Astrocyte of the cerebellum (primary cell): ENCODE measurements at places on chromosomes 4 and X.

DNA sequence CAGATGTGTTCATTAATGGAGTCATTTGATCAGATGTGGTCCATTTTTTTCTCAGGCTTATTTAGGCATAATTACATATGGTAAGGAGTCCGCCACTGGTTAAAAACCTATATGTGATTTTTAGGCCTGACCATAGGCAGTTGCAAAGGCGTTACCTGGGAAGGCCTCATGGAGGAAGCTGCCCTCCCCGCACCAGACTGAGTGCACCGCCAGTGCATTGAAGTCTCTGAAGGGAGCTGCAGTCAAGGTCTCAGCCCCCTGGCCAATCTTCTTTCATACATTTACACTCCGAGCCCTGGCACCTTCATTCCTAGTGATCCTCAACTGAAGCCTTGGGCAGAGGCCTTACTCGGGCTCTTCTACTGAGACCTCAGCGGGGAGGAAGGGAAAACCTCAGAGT lies 898.2 kb upstream of the AGA start:
- DNase-seq = no peak

- DNase-seq = no peak
Observed at GRCh38 chr4:185143601-185143969, 519 bp downstream of the SLC25A4 start.

- DNase-seq = no peak
Observed at GRCh38 chr4:1244978-1245471, 3.9 kb downstream of the CTBP1 start.

DNA sequence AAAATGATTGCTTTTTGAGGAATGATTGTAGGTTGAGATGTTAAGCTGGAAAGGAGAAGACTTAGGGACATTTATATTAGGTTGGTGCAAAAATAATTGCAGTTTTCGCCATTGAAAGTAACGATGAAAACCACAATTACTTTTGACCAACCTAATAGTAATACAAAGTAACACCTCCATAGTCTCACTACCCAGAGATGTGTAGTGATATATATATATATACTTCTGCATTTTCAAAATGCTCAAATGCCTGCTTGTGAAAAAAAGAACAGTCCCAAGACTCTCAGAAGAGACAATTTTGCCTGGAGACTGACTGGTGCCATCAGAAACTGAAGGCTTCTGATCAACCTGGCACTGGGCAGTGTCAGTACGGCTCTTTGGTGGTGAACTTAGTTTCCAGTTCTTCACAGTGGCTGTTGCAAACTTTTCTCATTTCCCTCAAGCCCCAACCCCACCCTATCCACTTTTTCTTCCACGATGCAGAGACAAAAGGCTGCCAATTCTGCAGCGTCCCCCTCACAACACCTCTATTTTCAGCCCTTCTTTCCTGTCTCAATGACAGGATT lies 35.1 kb upstream of the TAPT1 start:
- no peak for DNase-seq

DNA sequence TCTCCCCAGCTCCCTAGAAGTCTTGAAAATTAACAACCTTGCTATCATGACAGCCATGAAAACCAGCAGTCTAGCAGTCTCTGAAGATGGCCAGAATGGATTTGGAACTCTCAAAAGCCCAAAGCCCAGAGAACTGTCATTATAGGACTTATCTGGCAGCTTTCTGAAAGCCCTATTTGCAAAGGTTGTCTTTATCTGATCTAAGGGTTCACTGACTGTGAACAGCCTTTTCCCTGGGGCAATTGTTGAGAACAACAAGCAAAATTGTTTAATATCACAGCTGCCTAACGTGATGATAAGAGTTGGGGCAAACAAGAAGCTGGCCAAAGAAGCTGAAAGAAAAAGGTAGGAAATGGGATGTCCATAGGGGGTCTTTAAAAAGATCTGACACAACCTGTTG lies 20.9 kb upstream of the KLHL8 start:
- no peak for DNase-seq

DNA sequence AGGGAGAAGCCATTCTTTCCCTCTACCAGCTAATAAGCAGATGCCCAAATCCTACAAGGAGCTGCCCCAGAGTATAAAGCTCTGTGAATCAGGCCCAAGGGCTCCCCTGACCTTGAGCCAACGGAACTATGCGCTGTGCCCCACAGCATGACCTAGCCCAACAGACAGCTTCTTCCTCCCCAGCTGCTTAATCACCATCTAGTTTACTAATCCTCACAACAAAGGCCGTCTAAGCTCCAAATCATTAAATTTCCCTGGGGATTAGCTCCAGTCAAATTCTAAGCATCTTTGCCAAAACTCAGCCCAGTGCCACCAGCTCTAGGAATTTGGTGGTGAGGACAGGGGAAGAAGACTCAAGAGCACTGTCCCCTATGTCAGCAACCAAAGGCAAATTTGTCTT lies 113.1 kb downstream of the SHROOM4 start:
- no peak for DNase-seq

DNA sequence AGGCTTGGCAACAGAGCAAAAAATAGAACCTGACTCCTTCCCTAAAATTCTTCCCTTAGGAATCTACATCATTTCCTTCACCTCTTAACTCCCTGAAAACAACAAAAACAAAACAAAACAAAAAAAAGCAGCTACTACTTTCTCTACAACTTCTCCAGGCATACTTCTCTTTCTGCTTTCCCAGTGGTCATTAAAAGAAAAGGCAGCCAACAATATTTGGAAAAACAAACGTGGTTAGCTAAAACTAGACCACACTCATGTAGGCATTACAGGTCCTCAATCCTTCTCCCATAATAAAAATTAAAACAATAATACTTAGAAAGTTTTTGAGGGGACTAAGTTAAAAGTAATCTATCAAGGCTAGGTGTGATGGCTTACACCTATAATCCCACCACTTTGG lies 29.0 kb upstream of the SMIM14 start:
- no peak for DNase-seq

- no peak for DNase-seq
Observed at GRCh38 chr4:74327762-74328161, 19.5 kb downstream of the EPGN start.

DNA sequence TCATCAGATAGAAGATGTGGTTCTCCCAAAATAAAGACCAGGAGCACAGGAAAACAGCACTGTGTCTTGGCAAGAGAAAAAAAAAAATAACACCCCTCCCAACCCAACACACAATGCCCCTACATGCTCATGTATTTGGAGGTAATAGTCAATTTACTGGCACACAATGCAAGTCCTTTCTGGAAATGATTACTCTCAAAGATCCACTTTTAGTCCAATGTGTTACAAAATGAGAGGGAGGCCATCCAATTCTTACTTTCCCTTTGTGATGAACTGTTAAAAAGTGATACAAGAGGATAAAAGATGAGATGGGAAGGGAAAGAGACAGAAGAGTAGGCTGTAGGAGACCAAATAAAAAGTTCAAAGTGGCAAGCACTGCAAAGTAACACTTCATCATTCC lies 180.3 kb upstream of the DKK2 start:
- no peak for DNase-seq

GRCh38 chrX:47530049-47530448 lies 31.0 kb upstream of the ARAF start:
- no peak for DNase-seq

GRCh38 chr4:151798678-151799416 lies 38.0 kb upstream of the GATB start:
- DNase-seq = no peak
